Fibroblast of skin of left biceps (primary cell): ENCODE measurements at places on chromosomes 12 and 14.
A peak's percentile ranks its signal among the peaks of the same experiment; 100 is the strongest.

DNA sequence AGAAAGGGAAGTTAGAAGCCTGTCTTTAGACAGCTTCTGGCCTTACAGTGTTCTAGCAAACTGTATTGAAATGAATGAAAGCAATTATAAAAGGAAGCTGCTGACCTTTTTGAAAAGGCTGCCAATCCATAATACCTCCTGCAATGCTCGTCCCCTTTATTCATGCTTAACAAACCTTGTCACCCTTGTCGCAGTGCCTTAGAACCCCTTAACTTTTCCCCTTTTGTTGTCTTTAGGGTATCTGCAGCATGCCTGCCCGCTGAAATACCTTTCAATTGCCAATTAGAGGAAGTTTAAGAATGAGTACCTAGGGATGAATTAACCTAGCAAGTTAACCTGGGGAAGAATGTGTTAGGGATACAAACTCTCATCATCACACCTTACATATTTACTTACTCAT is 731.2 kb downstream of the RERGL start:
- DNase-seq = no peak

DNA sequence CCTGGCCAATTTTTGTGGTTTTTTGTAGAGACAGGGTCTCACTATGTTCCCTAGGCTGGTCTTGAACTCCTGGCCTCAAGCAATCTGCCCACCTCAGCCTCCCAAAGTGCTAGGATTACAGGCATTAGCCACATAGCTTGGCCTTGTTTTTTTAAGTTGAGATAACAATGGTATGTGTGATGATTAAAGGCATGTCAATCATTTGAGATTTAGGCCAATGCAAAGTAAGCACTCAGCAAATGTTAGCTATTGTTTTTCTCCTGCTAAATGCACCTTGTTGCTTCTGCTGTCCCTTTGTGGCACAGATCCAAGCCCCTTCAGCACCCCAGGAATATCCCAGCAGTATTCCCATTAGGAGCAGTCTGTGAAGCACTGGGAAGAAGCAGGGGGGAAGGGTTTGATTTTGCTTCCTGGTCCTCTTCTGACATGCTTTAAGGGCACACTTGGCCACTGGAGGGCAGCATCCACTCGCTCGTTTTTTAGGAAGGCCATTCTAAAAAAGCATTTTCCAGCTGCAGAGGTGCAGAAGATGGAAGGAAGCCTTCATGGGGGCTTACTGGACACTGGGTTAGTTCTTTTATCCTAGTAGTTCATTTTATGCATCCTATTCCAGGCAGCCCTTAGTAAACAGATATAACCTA is 70.2 kb upstream of the ZFP36L1 start:
- peak; percentile 52 for DNase-seq

DNA sequence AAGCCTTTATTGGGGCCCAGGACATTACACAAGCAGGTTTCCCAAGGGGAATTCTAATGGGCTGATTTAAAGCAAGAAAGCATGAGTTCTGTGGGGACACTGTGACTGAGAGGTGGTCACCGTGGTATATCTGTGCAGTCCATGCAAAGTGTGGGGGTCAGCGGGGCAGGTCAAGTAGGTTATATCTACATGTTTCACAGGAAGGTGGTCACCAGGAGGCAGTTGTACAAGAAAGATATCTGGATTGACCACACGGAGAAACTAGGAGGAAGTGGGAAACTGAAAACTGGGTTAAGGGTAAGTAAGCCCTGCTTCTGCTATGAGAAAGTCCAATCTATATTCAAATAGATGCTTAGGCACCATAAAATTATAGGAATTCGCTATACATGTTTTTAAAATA is 77.8 kb upstream of the CNOT2 start:
- no peak for DNase-seq

DNA sequence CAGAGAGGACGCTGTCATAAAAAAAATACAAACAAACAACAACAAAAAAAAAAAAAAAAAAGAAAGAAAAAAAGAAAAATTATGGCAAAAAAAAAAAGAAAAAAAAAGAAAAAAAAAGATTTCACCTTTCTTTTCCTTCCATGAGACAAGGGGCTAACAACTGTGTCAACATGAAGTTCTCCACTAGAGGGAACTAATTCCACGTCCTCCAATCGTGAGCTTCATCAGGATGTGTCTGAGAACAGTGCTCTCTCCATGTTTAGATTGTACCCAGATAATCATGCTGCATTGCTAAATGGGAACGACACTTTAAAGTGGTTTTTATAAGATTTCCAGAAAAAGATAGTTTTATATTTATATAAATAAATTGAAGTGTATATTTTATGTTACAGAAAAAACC is 96.2 kb upstream of the PTPRB start:
- DNase-seq = peak; percentile 32

GRCh38 chr14:32991691-32992090 is 53.0 kb downstream of the NPAS3 start:
- no peak for DNase-seq

GRCh38 chr12:94222351-94223084 is 74.1 kb downstream of the PLXNC1 start:
- DNase-seq = no peak

DNA sequence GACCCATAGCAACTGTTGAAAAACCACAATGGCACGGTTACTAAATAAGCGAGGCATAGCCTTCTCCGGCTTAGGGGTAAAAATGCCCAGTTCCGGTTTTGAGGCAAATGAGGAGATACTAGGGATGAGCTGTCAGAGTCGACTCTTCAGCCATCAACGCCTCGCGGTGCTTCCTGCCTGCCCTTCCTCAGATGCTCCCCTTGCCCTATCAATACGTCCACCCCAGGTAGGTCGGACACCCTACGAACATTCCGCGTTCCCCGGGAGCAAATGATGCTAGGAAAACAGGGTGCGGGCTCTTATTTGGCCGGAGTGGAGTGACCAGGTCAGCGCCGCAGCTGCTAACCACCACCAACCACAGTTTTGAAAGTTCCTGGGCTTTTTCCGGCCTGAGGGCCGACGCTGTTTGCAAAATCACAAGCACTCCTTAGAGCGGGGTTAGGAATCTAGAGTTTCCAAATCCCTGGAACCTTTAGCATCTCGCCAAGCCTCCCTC is 1.2 kb downstream of the SRSF9 start:
- no peak for DNase-seq

GRCh38 chr14:60695327-60695726 is 28.8 kb downstream of the SIX4 start:
- DNase-seq = no peak

DNA sequence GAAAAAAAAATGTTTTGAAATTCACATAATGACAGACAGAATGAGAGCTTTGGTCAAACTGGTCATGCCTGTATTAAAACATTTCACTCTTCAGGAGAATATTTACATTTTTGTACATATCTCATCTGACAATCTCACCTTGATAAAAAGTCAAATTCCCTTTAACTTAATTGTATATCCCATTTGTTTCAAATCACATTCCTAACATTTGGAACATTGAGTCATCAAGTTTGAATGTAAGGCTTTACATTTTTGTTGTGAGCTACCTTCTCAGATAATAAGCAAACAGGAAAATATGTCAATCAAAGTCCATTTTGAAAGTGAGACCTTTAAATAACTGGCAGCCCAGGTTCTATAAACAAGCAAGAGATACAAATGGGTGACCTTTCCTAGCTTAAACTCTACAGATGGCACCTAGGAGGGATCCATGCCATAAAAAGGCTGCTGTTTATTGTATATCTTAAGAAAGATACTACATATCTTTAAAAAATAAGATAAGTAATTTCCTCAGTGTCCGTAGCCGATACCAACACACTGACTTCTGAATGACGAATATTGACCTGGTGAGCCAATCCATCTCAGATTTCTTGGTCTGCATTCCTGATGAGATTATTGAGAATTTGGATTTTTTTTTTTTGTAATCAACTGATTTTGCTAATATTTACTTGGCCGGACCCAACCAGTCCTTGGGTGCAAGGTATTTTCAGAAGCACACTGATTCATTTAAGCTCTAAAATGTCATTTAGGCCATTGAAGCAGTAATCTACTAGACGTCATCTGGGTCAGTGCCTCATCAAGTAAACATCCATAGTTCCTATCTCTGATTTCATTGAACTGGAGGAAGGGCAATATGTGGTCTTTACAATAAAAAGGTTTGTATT is 259.6 kb downstream of the BTG1 start:
- no peak for DNase-seq

GRCh38 chr14:77154421-77154820 is 12.8 kb upstream of the ZDHHC22 start:
- DNase-seq = no peak

DNA sequence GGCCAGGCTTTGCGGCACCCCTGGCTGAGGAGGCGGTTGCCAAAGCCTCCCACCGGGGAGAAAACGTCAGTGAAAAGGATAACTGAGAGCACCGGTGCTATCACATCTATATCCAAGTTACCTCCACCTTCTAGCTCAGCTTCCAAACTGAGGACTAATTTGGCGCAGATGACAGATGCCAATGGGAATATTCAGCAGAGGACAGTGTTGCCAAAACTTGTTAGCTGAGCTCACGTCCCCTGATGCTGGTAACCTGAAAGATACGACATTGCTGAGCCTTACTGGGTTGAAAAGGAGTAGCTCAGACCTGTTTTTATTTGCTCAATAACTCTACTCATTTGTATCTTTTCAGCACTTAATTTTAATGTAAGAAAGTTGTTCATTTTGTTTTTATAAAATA is 9.9 kb downstream of the DYRK2 start:
- no peak for DNase-seq

DNA sequence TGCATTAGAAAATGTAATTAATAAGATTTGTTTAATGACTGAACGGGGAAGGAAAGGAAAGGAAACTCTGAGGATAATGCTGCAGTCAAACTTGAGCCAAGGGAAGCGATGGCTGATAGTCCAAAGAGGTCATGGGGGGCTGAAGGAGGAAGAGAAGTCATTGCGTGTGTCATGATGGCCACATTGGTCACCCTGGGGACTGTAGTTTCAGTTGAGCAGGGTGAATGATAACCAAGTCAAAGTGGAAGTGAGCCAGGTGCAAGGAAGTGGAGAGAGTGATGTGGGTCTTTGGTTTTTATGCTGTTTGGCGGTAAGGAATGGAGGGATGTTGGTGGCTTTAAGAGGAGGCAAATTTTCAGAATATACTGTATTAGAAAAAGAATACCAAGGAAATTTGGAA is 21.6 kb downstream of the C12orf75 start:
- DNase-seq = no peak
